ENCODE measurements at places on chromosomes 7 and 10. TPM values are rescaled to one million over a fixed set of nuclear protein-coding genes. Genes with fewer than 3 reads are reported as not detected.

The ABCB1 gene
- polyA plus RNA-seq, result 21.1 TPM

GRCh38 chr10:92737484-92737883 lies 47.7 kb downstream of the HHEX start:
- no peak for DNase-seq

The HMX2 gene
- 2.9 TPM for polyA plus RNA-seq

DNA sequence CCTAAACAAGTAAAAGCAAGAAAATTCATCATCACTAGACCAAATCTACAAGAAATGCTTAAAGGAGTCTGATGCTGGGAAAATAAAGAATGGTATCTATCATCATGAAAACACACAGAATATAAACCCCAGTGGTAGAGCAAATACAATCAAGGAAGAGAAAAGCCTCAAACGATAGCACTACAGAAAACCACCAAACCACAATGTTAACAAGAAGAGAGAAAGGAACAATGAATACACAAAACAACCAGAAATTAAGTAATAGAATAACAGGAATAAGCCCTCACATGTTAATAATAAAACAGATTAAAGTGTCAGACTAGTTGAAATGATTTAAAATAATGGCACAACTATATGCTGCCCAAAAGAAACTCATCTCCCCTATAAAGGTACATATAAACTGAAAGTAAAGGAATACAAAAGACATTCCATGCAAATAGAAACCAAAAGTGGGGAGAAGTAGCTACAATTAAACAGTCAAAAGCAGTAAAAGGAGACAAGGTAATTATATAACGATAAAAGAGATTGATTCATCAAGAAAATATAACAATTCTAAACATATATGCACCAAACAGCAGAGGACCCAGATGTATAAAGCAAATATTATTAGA lies 77.3 kb downstream of the JMJD1C start:
- DNase-seq, result no peak

- no peak for DNase-seq
Measured at GRCh38 chr10:103277713-103278536, 987 bp downstream of the INA start.

- DNase-seq, result no peak
Measured at GRCh38 chr7:145543242-145543641, 573.4 kb upstream of the CNTNAP2 start.

- no peak for DNase-seq
Measured at GRCh38 chr10:129400426-129400825, 66.6 kb upstream of the MGMT start.

DNA sequence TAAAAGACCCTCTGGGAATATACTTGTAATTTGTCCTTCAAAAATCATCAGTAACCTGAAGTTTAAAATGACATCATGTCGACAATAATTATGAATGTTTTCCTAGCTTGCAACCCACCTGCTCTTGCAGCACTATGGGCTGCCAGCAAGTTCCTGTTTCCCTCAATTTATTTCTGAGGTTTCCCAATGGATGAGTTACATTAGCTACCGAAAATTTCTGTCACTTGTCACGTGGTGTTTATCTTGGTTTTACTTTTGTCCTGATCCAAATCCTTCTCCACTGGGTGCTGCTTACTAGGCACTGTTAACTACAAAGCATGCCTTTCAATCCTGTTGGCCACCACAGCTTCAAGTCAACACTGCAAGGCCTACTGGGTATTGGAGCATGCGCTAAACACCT lies 31.5 kb downstream of the GIMAP8 start:
- no peak for DNase-seq

GRCh38 chr7:101402835-101403234 lies 40.2 kb downstream of the COL26A1 start:
- DNase-seq, result no peak

The ERVW-1 gene
- polyA plus RNA-seq, result 0.35 TPM

The PPP1R17 gene
- polyA plus RNA-seq, result not detected

The OR2A1 gene
- polyA plus RNA-seq, result 1.1 TPM

The DNAJC12 gene
- 15.2 TPM for polyA plus RNA-seq

The KCNMA1 gene
- 3.2 TPM for polyA plus RNA-seq

GRCh38 chr7:205115-206010 lies 13.0 kb downstream of the FAM20C start:
- no peak for DNase-seq

The CRYGN gene
- polyA plus RNA-seq, result 1.9 TPM

All from left renal cortex interstitium (tissue), 4 donors.